Effector memory CD4-positive, alpha-beta T cell (primary cell): ENCODE measurements at places on chromosomes 12 and 14.

DNA sequence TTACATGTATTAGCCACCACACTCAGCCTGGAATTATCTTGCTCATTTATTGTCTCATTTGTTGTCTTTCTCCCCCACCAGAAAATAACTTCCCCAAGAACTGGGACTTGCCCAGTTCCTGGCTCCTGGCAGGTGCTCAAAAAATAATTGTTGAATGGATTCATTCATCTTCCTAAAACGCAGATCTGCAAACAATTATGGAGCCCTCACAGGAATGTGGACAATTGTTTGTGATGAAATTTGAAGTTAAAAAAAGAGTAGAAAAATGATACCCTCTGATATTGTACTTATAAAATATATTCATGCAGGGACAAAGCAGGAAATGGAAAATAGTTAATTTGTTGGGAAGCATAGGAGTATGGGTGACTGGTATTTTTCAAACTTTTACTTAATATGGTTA is 60.7 kb upstream of the MAP1LC3B2 start:
- DNase-seq, result no peak

DNA sequence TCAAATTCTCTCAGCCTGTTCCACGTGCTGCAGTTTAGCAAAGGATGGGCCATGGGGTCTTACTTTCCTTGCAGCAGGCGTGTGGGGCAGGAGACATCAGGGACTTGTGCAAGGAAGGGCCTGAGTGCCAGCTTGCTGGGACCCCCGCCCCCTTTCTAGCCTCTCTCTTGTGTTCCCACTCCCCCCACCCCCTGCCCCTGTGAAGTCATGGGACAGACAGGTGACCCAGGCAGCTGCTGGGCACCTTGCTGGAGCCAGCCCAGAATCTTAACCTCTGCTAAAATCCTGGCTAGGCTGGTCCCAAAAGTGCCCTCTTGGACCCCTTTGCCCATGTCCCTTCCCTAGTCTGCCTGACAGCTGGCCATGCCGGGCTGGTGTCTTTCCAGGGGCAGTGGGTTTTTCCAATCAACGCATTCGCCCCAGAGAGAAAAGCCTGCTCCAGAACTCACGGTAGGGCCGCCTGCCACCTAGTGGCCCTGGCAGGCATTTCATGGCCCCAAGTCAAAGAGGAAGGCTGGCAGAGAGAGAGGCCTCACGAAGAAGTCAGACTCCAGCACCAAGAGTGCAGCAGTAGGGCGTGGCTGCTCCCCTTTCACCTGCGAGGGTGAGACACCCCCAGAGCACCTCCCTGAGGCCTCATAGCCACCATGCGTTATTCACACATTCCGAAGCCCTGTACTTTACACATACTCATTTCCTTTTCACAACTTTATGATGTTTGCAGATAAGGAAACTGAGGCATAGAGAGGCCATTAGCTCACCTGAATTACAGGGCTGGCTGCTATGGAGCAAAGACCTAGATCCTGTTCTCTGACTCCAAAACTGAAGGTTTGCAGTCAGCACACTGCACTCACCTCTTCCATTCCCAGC is 67.4 kb downstream of the LGMN start:
- DNase-seq, result peak; percentile 52

DNA sequence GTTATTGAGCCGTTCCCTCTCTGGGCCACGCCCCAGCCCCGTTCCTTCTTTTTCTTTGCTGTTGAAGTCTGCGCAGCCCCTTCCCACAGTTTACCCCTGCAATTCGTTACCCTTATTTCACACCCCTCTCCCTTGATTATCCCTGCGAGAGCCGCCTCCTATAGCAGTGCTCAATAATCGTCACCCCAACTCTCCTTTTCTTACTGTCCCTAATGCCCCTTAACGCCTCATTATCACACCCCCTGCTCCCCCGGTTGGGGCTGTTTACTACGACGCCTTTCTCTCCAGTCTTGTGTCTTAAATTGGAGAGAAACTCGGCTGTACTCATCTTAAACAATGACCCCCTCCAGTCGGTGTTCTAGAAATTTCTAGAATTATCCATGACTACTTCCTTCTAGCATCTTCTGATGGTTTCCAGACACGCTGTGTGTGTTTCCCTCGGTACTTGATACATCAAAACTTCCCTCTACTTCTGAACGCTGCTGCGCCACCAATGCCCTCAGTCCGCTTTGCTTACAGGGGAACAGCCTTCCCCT is 713 bp upstream of the FBXL14 start:
- DNase-seq, result no peak

GRCh38 chr14:64944861-64945260 is 2.3 kb upstream of the GPX2 start:
- no peak for DNase-seq

DNA sequence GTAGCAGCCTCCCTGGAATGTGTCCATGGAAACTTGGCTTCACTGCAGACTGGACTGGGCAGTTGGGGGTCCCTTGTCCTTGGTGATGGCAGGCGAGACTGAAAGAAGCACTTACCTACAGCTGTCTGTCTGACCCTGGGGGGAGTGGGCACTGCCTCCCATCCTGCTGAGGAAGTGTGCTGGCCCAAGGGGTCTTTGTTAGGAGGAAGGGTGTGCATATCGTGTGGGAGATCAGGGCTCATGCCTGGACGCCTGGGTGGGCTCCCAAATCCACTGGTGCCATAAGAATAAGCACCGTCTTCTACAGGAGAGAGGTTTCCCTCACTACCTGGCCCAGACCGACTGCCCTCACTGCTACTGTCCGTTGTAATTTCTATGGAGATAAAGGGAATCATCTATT is 81.4 kb downstream of the PIWIL1 start:
- no peak for DNase-seq

DNA sequence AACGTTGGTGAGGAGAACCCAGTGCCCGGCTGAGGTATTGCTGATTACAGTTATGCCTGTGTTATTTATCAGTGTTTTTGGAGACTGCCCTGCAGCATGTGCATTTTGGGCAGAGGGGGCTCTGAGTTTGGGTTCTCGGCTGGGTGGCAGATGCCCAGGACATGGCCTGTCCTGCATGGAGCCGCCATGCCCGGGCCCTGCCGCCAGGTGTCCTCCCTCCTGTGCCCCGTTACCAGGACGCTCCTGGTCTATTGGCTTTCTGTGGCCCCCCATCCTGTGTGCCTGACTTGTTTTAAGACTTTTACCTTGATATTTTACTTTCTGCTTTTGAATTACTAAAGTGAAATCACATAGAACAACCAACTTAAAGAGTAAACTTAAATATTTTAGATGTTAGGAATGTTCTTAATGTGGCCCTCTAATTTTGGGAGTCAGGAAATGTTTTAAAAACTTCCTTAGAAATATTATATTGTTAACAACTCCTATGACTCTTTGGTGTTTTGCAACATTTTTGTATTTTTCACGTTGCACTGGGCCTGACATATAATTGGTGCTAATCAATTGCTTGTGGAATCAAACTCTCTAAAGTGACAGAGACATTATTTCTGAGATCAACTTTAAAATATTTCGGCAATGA is 51.8 kb downstream of the PRIMA1 start:
- no peak for DNase-seq
